ENCODE measurements at places on chromosomes 2 and 18.

DNA sequence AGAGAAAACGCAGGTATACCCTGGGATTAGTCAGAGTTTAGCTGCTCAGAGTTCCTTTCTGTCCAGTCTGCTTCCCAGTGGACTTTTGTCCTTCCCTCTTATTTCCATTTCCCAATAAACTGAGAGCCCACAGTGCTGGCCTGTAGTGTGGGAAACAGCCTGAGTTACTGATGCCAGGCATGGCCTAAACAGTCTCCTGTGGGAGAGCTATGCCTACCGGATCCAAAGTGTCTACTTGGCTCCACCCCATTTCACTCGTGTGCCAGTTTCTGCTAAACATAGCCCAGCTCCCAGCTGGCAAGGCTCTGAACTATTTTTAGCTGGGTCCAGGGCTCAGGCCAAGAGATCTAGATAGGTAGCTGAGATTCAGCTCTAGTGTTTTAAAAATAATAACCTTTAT lies 15.6 kb upstream of the PPP1CB start:
- no peak for DNase-seq

DNA sequence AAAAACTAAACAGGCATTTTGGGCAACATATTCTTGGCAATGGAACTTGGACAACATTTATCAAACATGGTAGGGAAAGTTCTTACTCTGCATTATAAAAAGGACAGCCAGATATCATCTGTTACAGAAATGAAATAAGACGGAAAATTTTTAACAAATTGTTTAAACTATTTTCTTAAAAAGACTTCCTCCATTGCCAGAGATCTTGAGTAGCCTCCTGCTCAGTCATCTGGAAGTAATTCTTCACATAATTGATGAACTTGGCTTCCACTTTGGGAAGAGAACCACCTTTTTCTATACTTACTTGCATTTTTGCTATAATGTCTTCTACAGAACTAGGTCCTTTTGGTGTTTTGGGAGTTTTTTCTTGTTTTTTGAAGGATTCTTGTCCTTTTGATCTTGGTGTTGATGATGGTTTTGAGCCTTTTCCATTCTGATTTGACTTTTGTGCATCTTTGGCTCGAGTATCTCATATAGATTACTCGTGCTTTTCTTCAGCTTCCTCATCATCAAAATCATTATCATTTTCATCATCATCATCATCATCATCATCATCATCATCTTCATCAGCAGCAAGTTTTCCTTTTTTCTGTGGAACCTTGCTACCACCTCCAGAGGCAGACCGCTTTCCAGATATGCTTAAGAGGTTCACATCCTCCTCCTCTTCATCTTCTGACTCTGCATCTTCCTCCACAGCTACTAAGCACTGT lies 66.2 kb downstream of the CD28 start:
- DNase-seq = no peak

GRCh38 chr2:218031261-218031660 lies 28.5 kb upstream of the TNS1 start:
- no peak for DNase-seq

DNA sequence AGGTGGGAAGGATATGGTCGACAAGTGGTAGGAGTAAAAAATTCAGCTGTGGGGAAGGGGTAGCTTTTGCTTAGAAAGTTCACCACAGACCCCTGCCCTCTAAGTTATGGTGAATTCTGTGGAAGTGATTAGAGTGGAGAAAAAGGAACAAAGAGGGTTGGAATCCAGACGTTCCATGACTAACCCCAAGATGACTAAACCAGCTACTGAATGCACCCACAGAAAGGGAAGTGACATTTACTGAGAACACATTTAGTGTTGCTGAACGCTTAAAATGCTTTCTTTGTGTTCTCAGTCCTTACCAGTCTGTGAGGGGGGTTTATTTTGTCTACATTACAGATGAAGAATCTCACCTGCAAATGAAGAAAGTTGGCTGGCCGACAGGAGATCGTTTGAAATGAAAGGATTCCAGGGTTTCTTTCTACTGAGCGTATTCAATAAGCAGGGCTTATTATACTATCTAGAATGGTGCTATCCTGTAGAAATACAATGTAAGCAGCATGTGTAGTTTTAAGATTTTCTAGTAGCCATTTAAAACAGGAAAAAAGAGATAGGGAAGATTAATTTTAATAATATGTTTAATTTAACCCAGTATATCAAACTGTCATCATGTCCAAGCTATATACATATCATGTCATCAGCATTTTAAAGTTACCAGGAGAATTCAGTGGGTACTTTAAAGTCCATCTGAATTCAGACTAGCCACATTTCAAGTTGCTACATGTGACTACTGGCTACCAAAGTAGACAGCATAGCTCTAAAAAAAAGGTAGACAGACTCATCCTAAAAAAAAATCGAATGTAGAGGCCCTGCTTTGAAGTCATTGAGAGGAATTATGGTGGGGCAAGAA lies 60.1 kb downstream of the LIMS1 start:
- DNase-seq = no peak

DNA sequence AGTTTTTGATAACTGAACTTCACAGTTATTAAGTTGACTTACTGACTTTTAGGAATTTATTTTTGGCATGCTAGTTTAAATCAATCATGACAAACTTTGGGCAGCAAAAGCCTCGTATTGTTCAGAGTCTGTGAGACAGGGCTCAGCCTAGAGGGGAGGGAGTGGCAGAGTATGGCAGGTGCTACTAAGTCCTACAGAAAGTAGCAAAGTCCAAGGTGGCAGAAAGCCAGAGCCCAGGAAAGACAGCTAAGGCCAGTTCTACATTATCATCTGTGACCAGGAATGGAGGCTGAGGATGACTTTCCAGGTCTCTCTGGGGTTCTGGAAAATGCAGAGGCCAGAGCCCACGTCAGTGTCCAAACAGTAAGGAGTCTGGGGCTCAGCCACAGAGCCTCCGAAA lies 34.2 kb downstream of the CHST10 start:
- no peak for DNase-seq

DNA sequence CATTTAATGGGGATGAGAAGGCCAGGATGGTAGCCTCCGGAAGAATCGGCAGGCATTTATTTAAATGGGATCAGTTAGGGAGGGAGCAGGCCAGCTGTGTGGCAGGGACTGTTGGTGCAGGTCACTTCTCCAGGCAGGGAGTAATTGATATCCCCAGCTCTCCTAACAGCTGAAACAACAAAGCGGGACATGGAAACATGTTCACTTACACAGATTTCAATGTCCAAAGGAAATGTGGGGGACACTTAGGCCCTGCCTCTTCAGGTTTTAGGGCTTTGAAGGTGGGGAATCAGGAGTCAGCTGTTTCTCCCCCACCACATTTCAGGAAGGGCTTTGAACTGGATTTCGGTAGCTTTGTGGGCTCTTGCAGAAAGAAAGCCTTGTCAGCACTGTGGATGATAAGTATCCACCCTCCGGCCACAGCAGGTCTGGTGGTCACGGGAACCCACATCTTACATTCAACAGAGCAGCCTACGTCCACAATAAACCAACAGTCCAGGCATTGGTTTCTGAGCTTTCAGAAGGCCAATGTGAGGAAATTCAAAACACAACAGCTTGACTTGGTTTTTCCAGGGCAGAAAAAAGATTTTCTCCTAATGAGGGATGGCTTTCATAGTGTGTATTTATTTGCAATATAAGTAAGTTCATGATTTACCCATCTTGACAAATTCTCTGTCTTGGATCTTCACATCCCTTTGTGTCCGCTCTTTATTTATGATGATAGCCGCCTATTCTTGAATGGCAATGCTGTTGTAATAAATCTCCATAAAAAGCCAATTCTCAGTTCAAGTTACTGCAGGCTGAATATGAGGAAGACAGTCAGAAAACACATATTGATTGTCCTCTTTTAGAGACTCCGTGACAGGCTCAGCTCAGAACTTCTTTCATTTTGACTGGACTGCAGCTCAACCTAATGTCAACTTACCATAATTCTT lies 96.6 kb upstream of the NRP2 start:
- no peak for DNase-seq

DNA sequence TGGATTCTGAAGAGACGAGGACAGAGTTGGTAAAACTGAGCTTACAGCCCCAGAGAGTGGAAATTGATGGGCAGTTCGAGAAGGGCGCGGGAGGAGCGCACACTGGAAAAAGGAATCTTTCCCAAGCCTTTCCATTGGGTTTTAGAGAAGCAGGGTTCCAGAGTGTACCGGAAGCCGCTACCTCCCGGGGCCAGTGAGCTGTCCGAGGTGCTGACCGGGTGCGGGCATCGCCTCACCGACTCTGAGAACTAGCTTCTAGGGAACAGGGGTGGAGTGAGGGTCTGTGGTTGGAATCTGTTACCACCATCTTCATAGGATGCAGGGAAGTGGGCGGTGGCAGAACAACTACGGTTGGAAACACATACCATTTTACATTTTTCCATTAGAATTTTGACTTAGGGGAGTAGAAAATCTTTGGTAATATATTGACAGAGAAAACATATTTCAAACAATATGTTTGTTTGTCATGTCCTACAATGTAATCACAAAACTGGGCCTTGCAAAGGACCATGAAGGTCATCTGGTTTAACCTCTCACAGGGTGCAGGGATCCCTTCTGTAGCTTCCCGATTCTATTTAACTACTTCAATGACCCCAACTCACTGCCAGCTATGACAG lies 724 bp downstream of the NMS start:
- DNase-seq = no peak

DNA sequence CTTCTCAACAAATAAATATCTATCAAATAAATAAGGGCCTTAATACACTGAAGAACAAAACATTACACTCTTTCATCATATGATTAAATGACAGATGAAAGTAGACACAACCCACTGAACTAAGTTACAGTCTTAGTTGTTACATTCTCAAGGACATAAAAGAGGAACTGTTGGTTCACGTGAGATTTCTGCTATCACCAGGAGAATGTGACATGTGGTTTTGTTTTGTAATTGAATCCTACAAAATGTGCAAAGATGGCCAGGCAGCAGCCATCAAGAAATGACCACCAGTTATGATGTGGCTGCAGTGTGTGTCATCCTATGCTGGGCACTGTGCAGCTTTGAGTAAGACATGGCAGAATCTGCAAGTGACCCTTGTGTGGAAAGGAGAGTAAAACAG lies 310.6 kb upstream of the PIK3C3 start:
- DNase-seq = no peak

GRCh38 chr2:207157731-207158130 lies 8.0 kb downstream of the KLF7 start:
- DNase-seq = no peak

- DNase-seq = no peak
Observed at GRCh38 chr2:46002947-46003346, 294.3 kb upstream of the EPAS1 start.

DNA sequence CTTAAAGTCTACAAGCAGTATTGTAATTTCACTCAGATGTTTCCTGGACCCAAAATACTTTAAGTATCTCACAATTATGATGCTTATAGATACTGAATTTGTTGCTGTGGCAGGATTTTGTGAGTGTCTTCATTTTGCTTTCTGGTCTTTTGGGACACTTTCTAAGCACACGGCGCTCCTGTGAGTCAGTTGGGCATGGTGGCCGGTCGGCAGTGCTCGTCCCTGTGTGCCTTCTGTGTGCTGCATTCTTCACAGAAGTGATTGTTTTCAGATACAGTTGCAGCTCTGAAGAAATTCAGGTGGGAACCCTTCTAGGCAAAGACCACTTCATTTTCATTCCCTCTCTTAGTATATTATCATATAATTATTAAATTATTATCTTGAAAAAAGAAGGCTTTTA lies 273.3 kb downstream of the ZNF407 start:
- no peak for DNase-seq

DNA sequence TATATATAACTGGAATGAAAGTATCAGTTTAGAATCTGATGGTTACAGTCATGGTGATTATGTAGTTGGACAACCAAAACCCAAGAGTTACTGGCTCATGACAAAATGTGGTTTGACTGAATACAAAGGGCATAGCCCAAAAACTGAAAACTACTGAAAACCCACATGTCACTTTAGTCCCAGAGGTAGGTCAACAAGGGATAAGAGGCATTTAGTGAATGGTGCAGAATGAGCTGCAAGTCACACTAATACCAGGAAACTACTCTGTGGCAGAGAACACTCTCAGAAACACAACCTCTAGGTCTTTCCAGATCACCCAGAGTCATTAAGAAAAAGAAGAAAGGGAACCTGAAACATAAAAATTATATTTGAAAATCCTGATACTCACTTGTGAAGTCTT lies 154.5 kb downstream of the AGPS start:
- no peak for DNase-seq

DNA sequence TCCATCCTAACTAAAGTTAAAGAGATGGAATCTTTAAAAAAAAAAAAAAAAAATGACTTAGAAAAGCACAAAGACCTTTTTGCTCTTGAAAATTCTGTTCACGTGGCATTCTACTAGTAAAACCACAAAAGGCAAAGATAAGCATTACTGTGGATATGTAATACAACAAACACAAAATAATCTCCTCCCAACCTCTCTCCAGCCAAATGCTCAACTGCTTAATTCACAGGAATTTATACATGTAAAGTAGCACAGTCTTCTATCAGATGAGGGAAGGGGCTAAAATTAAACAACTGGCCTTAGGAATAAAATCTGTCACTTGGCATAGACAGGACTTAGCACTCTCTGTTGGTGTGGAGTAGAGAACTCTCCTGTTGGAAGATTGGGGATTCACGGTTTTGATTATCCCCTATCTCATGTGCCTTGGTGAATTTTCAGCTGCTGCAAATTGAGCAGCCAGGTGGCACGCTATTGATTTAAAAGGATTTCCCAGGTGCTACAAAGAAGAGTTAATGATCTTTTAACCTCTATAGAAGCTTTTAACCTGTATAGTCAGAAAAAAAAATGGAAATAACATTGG lies 57.4 kb downstream of the ATIC start:
- DNase-seq = no peak

DNA sequence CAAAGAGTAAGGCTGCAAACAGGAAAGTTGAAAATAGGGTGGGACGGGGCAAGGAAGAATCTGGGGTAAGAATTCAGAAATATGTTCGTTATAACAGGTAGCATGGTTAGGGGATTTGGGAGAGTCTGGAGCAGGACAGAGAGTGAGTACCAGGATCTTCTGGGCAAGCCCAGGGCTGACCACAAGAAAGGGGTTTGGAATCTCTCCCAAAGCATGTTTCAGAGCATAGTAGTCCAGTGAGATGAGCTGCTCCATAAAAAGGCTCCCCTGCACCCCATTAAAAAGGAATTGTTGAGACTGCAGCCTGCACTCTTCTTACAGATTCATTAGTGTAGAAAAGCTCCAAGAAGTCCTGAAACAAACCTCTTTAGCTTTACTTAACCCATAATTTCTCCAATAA lies 291.1 kb downstream of the MTX2 start:
- DNase-seq = no peak

- DNase-seq = no peak
Observed at GRCh38 chr2:106960683-106961161, 74.8 kb upstream of the ST6GAL2 start.

DNA sequence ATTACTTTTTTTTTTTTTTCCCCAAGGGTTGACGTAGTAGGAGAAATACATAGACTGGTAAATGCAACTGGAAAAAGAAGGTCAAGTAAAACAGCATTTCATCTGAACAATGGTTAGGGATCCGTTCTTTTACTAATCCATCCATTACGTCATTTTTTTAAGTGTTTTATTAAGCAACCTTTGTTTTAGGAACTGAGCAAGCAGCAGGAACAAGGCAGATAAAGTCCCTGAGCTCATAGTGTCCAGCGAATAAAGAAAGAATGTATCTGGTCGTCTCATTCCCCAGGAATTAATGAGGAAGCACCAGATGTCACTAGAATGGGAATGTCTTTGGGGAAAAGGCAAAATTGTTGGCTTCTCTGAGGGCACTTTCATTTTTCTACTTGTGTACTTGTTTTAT lies 842.4 kb downstream of the TDRD15 start:
- no peak for DNase-seq

- DNase-seq = no peak
Observed at GRCh38 chr2:61179701-61180639, 18.0 kb downstream of the C2orf74 start.

- no peak for DNase-seq
Observed at GRCh38 chr18:79616651-79617510, 62.7 kb upstream of the CTDP1 start.

Data from immature natural killer cell (primary cell).